ENCODE measurements at places on chromosomes 11 and 22.

GRCh38 chr22:27757928-27758525 is 43.5 kb downstream of the MN1 start:
- DNase-seq = no peak

- DNase-seq = peak; percentile 33
These were observed 56.4 kb upstream of the CD44 start for GRCh38 chr11:35082321-35083180.

DNA sequence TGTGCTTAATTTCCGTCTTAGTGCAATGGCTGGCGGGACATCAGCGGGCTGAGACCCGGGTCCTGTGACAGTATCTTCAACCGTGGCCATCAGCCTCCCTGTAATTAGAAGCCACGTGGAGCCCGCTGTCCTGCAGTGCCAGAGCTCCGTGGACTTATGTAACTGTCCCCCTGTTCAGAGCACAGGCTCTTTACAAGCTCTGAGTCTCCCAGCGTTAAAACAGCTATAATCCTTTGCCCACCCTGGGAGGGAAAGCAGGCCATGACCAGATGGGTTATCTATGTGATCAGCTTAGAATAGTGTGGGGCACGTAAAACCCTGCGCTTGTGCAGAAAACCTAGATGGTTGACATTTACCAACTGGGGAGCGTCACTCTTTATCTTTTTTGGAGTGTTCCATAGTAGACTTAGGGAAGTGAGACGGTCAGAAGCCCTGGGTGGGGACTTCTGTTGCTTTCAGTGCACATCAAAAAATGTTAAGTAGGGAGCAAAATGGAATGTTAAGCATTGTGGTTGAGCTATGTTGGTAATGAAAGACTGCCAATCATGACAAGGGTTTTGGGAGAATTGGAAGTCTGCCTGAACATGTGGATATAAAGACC is 103.5 kb upstream of the CADM1 start:
- DNase-seq = no peak

DNA sequence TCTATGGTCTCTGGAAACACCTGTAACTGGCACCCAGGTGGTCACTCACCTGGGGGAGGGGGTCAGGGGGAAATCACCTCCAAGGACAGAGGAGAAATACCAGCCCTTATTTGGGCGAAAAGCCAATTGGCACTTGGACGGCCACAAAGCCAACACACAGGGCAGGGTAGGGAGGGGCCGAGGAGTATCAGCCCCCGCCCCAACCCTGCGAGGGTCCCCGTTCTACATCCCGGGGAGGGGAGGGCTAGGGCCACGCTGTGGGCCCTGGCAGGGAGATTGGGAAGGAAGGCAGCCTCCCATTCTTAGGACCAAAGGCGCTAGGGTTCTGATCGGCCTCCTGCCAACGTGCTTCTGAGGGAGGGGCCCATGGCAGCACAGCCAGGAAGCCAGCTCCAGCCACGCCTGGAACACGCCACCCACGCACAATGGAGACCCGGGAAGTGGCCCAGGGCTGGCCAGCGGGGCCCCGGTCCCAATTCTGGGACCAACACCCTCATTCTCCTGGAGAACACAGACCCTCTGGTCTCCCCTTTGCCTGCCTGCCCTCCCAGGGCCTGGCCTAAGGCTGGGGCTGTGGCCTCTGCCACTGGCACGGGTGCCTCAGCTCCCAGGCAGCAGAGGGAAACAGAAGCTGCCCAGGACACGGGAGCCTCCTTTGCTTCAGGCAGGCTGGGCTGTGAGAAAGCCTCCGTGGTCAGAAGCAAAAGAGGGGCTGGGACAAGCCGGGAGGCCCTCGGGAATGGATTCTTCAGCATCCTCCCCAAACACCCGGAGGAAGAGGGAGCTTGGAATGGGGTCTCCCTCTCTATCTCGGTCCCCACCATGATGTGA is 7.4 kb downstream of the CBX6 start:
- no peak for DNase-seq

DNA sequence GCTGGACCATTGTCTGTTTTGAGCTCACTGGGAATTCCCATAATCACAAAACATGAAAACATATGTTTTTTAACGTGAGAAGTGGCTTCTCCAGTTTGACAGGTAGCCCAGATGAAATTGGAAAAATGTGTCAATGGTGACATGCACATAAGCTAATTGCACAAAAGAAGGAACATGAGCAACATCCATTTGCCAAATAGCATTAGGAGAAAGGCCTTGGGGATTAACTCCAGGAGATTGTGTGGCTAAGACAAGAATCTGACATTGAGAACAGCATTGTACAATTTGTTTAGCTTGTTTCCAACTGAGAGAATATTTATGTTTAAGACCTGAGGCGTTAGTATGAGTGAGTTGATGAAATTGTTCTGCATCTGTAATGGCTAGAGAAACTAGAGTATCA is 147.0 kb upstream of the API5 start:
- DNase-seq = no peak

DNA sequence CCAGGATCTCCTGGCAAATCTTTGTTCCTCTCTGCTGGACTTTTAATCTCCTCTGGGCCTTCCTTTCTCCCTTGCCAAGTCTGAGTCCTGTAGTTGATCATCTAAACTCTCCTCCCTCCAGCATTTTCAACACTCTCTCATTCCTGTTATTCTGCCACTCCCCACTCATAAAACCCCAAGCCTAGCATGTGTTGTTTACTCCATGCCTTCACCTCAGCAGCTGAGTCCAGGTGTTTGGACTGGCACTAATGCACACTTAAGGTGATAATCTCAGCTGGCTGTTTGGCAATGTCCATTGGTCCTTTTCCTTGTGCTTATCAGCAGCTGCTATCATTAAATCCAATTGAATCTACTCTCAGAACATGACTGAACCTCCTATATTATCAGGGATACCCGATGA is 876.8 kb upstream of the TENM4 start:
- DNase-seq = no peak

GRCh38 chr11:77073328-77074001 is 6.7 kb downstream of the CAPN5 start:
- DNase-seq = peak; percentile 28

DNA sequence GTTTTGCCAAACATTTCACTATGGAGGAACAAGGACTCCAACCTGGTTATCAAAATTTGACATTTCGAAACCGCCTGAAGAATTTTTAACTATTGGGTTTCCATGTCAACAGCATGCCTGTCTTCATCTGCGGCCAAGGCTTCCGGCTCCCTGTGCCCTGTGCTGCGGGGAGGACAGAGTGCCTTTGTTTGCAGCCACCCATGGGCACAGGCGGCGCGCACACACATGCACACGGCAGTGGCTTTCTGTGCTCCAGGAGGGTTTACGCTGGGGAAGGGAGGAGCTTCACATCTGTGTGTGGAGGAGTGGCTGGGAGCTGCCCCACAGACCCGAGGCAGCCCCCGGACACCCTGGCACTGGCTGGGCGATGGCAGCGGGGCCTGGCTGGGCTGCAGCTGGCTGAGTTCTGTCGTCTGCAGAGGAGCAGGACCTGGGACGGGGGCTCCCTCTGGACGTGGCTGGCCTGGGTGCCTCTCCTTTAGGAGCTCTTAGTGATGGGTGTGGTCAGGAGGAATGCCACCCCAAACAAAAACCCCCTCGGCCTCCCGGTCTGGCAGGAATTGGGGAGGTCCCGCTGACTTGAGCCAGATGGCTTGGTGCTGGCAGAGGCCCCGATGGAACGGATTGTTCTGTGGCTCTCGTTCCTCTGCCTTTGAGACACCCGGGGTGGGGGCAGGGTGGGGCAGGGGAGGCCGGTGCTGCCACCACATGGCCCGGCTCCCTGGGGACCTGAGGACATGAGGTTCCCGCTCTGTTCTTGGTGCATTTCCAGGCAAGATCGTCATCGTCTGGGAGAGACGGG is 1290.9 kb downstream of the BRD1 start:
- DNase-seq = peak; percentile 65

DNA sequence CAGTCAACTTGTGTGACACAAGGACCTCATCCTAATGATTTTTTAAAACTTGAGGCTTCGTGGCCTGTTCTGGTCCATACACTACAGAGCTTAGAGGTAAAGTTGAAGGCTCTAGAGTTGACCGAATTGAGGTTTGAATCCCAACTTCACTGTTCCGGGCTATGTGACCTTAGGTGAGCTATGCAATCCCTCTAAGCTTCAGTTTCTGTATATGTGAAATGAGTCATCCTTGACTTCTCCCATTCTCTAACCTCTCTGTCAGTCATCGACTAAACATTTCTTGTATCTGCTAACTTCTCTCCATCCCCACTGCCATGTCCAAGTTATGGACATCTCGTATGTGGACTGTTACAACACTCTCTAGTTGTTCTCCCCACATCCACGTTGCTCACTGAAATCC is 178.2 kb upstream of the TMEM45B start:
- DNase-seq = no peak

DNA sequence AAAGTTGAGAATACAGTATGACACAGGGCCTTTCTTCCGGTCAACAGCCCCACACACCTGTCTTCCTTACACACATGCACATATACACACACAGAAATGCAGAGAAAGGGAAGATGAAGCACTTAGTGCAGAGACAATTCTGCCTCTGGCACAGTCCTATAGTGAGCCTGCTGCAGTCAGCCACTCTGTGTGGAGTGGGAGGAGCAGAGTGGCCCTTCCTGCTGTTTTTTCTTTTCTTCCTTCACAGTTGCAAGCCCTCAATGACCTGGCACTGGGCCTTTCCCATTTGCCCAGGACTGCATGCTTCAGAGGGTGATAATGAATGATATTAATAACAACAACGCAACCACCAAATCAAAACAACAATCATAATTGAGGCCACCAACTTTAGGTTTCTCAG is 527.0 kb upstream of the B3GAT1 start:
- DNase-seq = no peak

DNA sequence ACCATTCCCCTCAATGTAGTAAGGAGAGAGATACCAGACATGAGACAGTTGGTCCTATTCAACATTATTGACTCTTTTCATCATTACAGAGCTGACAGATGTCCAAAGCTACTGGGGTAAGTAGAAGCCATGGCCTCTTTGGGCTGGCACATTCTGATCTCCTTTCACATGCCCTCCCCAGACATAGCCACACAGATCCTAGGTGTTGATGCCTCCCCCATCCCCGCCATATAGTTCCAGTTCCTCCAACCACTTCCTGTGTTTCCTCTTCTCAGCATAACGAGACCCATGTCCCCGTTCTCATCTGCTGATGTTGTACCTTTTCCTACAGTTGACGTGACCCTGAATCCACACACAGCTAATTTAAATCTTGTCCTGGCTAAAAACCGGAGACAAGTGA is 14.0 kb downstream of the TRIM6 start:
- no peak for DNase-seq

DNA sequence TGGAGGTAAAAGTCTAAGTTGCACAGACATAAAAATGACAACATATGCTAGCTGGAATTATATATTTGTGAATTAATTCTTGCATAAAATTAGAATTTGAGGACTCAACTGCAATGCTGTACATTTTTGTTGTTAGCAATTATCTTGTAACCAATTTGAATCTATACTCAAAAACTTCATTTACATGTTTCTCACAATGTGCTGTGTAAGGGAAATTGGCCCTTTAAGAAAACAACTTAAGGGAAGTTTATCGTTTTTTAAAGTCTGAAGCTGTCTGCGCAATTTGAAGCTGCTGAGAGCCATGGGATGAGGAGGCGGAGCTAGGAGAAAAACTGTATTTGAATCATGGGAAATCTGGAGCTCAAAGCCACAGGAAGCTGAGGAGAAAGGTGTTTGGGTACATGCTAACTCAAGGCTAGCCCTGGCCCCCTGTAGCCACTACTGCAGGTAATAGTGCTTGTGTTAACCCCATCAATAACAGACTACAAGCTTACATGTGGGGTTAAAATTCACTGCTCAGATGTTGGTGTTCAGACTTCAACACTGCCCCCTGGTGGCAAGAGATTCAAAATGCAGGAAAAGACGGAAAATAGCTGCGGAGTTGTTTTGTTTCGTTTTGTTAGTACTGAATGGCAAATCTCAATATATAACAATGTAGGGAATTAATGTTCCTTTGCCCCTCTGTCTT is 126.1 kb downstream of the BRD1 start:
- DNase-seq = no peak

DNA sequence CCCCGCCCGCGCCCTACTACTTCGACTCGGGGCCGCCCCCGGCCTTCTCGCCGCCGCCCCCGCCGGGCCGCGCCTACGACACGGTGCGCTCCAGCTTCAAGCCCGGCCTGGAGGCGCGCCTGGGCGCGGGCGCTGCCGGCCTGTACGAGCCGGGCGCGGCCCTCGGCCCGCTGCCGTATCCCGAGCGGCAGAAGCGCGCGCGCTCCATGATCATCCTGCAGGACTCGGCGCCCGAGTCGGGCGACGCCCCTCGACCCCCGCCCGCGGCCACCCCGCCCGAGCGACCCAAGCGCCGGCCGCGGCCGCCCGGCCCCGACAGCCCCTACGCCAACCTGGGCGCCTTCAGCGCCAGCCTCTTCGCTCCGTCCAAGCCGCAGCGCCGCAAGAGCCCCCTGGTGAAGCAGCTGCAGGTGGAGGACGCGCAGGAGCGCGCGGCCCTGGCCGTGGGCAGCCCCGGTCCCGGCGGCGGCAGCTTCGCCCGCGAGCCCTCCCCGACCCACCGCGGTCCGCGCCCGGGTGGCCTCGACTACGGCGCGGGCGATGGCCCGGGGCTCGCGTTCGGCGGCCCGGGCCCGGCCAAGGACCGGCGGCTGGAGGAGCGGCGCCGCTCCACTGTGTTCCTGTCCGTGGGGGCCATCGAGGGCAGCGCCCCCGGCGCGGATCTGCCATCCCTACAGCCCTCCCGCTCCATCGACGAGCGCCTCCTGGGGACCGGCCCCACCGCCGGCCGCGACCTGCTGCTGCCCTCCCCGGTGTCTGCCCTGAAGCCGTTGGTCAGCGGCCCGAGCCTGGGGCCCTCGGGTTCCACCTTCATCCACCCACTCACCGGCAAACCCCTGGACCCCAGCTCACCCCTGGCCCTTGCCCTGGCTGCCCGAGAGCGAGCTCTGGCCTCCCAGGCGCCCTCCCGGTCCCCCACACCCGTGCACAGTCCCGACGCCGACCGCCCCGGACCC is 17.4 kb upstream of the ACR start:
- no peak for DNase-seq

- no peak for DNase-seq
These were observed 1.2 kb downstream of the CAPN5 start for GRCh38 chr11:77067861-77068443.

DNA sequence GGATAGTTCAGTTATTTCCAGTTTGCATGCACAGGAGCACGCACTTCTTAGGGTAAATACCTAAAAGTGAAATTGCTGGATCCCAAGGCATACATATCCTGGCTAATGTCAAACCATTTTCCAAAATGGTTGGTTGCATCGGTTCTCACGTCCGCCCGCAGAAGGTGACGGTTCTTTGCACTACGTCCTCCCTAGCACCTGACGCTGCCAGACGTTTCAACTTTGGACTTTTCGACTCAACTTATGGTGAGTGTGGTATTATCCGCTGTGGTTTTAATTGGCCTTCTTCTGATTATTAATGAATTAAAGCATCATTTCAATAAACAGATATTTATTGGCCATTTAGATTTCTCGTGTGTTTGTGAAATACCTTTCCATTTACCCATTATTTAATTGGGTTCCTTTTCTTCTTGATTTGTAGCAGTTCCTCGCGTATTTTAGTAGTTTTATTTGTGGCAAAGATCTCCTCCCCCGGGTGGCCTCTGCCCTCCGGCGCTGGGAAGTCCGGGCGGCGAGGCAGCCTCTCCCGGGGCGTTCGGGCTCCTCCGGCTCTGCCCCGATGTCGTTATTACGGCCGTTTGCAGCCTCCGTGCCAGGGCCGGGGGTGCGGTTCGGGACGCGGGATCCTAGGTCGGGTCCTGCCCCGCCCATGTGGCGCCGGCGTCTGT is at the start of gene JHY:
Gene JHY (plus strand): TSS at position 571 of the 668 bp plus-strand sequence. CDS start 3,091 bp downstream, outside the sequence.
- DNase-seq = no peak
